ENCODE measurements at places on chromosomes 4 and X.

DNA sequence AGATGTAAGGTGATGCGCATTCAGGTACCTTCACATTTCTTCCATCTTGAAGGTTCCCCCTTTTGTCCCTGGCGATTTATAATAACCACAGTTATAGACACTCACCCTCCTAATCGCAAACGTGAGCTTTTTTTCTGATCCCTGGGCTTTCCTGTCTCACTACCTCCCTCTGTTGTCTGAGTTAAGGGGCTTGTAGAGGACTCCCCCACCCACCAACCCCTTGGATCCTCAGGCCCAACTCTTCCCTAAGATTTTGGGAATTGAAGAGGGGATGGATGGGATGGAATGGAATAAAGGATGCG, 1.4 kb downstream of the CNKSR2 start:
- DNase-seq = peak; percentile 15

DNA sequence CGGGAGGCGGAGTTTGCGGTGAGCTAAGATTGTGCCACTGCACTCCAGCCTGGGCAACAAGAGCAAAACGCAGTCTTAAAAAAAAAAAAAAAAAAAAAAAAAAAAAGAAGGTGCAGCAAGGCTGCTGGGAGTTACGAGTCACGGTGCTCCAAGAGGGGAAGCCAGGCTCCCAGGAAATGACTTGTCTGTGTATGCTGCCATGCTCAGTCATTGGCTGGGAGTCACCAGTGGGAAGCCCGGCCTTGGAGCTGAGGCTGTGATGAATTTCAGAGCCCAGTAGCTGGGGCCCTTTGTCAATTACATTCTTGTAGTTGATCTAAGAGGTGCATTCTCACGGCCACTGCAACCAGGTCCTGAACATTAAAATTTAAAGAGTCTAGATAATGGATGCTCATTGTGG, 1105.1 kb upstream of the TENM3 start:
- DNase-seq = no peak

- no peak for DNase-seq
Observed at GRCh38 chrX:38578167-38578566, 16.8 kb downstream of the TSPAN7 start.

GRCh38 chr4:141669501-141669900, 33.1 kb downstream of the IL15 start:
- DNase-seq = no peak

- DNase-seq = no peak
Observed at GRCh38 chrX:10007621-10008020, 40.5 kb downstream of the CLDN34 start.

DNA sequence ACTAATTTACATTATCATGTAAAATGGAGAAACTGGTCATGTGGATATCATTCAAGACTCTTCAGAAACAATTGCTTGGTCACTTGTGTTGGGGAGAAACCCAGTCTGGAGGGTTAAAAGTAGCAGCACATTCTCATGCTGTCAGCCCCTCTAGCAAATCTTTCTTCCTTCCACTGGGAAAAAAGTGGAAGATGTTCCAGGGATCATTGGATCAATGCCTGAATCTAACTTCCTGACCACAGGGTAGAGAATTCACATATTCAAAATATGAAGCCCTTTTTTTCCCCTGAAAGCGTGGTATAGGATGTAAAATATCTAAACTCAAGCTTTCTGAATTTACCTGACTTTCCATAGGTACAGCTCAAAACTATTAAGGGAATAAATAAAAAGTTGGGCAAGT, 98.0 kb downstream of the CXCL13 start:
- no peak for DNase-seq

GRCh38 chrX:13685126-13685763, 3.7 kb upstream of the RAB9A start:
- DNase-seq = no peak

GRCh38 chr4:304969-305680, at the start of gene ZNF732:
Gene ZNF732 (minus strand): TSS chr4:305474. CDS start chr4:305310, 164 bp downstream.
- peak; percentile 90 for DNase-seq

DNA sequence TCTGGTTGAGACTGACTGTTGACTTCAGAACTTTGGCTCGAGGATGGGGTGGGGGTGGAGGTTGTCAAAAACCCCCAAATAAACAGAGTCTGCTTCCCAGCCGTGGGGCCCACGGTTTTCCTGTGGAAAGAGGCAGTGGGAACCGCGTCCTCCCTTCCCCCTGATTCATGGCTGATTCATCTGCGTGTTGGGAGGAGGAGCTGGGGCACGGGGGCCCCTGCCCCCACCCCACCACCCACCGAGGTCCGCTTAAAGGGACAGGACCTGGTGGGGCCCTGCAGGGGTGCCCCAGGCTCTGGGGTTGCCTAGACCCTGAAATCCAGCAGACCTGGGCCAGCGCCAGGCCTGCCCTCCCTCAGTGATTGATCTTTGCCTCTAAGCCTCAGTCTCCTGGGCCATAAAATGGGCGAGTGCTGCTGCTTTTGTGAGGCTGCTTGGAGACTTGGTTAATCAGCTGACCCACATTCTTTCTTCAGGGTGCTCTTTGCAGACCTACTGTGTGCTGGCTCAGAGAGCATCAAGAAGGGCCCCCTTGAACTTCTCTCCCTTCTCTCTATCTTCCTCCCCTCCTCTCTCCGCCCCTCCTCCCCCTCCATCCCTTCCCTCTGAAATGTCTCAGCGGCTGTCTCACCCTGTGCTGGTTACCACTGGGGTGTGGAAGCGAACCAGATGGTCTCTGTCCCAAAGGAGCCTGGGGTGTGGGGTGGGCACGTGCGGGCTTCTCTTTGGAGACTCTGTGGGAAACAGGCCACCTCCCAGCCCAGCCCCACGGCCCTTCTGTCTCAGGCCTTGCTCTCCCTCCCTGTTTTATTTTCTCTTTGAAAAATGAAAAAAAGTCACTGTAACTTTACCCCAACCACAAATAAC, 9.1 kb downstream of the HTRA3 start:
- DNase-seq = peak; percentile 83

- peak; percentile 8 for DNase-seq
Observed at GRCh38 chrX:96407501-96407900, 277.1 kb upstream of the DIAPH2 start.

- DNase-seq = no peak
Observed at GRCh38 chr4:128162434-128162833, 101.3 kb downstream of the LARP1B start.

GRCh38 chr4:18441203-18441590, 419.6 kb upstream of the LCORL start:
- no peak for DNase-seq

DNA sequence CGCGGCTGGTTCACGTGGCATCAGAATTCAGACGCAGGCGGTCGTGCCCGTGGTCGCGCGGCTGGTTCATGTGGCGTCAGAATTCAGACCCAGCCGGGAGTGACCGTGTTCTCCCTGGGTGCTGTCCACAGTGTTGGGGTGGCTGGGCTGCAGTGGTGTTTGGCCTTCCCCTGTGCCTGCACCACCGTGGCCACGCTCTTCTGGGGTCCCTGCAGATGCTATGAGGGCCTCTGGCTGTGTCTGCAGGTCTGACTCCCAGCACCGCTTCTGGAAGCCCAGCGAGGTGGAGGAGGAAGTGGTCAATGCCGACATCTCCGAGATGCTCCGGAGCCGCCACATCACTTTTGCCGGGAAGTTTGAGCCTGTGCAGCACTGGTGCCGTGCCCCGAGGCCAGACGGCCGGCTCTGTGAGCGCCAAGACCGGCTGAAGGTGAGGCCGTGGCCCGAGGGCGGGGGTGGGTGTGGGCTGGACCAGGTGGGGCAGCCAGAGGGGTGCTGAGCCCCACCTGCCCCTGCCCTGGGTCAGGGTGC, 26.4 kb downstream of the NKX1-1 start:
- no peak for DNase-seq

DNA sequence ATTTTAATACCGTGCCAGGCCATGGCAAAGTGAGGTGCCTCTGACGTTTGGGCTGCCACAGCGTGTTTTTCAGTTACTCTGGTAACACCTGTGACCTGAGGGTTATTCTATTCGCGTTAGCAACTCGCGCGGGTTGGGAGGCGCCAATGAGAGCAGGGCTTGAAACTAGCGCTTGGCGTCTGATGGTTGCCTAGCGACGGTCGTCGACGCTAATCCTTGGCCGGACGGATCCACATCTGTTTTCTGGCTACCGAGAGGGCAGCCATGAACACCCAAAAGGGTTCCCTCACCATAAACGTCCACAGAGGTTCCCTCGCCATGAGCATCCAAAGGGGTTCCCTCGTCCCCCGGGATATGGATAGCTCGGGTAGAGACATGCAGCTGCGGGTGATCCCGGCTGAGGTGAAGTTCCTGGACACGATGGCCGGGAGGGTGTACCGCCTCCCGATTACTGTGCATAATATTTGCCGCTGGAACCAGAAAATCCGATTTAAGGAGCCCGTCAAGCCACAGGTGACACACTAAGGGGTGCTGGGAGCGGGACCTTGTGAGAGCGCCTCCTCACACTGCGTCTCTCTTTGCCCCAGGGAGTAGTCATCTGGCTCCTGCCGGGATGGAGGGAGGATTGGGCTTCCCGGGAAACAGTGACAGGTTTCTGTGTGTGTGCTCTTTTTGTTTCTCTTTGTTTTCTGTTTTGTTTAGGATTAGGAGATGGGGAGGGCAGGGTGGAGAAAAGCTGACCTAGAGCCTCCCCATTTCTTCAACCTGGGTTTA, at the start of gene CFAP47:
CFAP47 (plus strand) TSS at position 199 of the 774 bp plus-strand sequence; CDS start at position 265, 66 bp downstream.
- peak; percentile 54 for DNase-seq

DNA sequence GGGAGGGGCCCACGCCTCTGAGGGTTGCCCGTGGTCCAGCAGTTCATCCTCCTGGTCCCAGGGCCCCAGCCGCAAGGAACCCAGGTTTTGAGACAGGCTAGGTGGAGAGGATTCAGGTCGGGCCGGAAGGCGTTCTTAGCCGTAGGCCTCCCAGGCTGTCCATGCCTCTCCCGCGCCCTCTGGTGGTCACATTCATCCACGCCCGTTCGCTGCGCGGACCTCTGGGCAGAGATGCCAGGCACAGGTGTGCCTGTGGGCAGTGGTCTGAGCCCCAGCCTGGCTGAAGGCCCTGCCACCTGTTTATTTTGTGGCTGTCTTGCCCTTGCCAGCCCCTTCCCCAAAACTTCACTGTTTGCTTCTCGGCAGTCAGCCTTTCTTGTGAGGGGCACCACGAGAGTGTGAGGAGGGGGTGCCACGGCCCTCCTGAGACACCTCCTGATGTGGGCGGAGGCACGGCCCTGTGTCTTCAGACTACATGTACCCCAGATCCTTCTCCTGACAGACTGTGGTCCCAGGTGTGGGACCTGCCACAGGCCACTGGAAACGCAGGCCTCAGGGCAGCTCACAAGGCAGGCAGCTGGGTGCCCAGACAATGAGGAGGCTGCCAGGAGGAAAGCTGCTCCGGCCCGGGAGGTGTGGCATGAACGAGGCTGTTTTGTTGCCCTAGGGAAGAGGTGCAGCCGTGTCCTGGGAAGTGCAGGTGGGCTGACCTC, 5.0 kb downstream of the UVSSA start:
- DNase-seq = peak; percentile 89

DNA sequence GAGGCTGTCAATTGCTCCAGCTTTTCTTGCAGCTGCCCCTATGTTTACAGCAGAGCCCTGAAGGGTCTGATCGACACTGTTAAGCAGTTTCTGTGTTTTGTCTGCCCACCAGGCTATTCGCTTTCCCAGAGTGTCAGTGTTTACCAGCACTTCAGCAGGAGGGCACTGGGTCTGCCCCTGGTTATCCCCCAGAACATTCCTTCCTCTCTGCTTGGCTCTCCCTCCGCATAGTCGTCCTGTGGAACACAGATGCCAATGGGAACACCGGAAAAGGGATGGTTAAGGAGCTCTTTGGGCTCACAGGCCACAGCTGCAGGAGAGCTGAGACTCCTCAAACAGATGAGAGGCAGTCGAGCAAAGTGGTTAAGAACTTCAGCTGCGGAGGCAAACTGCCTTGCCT, 71.3 kb upstream of the FBXW7 start:
- peak; percentile 33 for DNase-seq

GRCh38 chr4:184024637-184025036, 119.5 kb downstream of the STOX2 start:
- no peak for DNase-seq

DNA sequence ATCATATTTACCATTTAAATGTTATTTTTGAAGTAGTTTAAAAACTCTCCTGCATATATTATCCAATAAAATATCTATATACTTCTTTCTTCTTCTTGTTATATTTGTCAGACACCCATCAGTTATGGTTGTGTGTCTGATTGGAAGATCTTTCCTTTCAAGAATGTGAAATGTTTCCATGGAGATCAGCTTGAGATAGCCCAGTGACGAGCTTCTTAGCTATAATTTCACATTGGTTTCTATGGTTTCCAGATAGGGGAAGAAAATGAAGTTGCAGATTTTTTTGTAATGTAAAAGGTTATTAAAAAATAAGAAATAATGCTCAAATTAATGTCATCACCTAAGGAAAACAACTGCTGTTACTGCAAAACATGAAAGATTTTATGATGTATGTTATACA, 189.0 kb downstream of the COX7B2 start:
- DNase-seq = no peak

GRCh38 chr4:147284256-147284835, 196.6 kb upstream of the EDNRA start:
- DNase-seq = no peak

GRCh38 chr4:80787306-80787705, 243.2 kb upstream of the BMP3 start:
- DNase-seq = no peak

DNA sequence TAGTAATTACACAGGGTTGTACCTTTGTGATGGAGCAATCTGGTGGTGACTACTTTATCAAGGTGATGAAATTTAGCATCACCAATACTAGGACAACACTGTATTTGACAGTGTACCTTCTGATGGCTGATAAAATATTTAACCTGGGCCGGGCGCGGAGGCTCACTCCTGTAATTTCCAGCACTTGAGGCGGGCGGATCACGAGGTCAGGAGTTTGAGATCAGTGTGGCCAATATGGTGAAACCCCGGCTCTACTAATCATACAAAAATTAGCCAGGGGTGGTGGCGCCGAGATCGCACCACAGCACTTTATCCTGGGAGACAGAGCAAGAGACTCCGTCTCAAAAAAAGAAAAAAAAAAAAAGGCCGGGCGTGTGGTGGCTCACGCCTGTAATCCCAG, 1.9 kb upstream of the TAF1 start:
- no peak for DNase-seq

DNA sequence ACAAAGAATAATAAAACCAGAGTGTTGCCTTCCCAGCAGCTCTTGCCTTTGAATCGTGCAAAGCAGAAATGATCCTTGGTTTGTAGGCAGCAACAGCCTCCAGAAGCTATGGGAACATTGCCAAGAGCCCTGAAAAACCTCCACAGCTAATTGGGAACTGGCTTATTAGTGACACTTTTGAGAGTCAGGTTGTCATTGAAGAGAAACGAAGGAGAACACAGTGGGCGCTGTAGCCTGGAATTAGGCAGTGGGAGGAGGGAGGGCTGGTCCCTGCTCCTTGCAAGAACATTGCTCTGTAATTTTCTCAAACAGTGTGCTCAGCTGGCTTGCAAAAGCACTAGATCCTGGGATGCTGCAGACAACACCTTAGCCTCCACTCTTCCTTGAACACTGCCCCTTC, 331.5 kb upstream of the EMCN start:
- peak; percentile 17 for DNase-seq
